ENCODE measurements at places on chromosomes 11 and 22.

- DNase-seq, result no peak
Measured at GRCh38 chr11:128465531-128465930, 121.8 kb downstream of the ETS1 start.

- DNase-seq, result no peak
Measured at GRCh38 chr11:118804094-118804493, 13.1 kb upstream of the DDX6 start.

- DNase-seq, result no peak
Measured at GRCh38 chr11:118301600-118302195, 2.8 kb upstream of the CD3E start.

- DNase-seq, result peak; percentile 4
Measured at GRCh38 chr22:26957897-26958296, 300.5 kb downstream of the MIAT start.

GRCh38 chr11:76253416-76253815 is 47.1 kb upstream of the WNT11 start:
- DNase-seq, result no peak

Measured in HT1080 (cell line).